Fibroblast of gingiva (primary cell): ENCODE measurements at places on chromosomes 2 and 18.

GRCh38 chr2:21981127-21981526 is 857.4 kb downstream of the TDRD15 start:
- no peak for DNase-seq

DNA sequence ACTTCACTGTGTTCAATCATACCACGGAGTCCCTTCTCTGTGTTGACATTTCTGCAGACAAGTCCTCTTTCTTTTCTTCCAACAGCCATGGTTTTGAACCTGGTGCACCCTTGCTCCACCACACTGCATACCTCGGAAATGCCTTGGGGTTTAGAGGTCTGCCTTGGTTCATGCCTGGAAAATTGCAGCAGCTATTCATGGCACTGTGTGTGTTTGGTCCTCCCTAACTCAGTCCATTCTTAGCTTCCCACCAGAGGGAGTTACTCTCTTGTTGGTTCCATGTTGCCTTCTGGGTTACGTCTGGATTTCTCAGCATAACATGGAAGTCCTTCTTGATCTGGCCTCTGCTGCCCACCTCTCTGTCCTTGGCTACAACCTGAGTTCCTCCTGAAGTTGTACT is 206.0 kb downstream of the FHOD3 start:
- DNase-seq = no peak

DNA sequence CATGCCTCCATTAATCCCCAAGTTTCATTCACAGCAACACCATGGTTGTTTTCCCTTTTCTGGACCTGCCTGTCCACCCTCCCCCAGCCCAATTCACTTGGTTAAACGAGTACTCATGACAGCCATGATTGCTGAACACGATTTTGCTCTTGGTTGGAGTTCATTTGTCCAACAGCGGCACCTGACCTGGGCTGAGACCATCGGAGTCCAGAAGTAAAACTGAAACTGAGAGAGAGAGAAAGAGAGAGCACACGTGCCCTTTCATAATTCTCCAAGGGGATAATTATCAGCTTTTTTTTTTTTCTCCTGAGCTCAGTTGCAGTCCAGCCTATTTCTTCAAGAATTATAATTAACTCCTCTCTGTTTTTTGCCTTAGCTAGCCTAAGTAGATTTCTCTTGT is 13.7 kb upstream of the KIF5C start:
- DNase-seq = no peak

DNA sequence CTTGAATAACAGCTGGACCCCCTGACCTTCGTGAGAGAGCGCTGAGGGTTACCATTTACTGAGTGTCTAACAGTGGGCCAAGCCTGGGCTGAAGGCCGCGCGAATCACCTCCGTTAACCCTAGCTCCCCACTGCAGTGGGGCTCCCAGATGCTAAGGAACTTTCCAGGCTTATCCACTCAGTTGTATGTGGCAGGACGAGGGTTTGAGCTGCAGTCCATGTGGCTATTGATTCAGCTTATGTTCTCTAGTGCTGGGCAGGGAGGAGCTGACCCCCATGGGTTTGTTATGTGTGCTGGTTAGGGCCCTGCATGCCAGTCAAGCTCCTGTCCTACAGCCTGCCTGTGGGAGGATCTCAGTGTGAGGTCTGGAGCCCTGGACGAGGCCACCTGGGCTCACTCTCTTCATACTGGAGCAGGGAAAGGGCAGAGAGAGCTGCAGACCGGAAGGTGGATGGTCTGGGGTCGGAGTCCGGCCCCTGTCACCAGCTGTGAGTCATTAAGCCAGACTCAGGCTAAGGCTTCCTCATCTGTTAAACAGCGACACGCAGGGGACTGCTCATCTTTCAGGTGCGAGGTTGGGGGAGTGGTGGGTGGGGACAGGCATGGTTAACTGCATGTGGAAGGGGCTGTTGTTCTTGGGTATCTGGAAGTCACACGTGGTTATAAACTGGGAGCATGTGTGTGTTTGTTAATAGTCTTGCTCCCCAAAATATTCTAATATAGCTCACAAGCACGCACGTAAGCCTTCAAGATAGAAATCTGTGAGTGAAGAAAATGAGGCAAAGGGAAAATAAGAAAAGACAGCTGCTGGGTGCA is 6.6 kb downstream of the PSD4 start:
- DNase-seq = no peak

DNA sequence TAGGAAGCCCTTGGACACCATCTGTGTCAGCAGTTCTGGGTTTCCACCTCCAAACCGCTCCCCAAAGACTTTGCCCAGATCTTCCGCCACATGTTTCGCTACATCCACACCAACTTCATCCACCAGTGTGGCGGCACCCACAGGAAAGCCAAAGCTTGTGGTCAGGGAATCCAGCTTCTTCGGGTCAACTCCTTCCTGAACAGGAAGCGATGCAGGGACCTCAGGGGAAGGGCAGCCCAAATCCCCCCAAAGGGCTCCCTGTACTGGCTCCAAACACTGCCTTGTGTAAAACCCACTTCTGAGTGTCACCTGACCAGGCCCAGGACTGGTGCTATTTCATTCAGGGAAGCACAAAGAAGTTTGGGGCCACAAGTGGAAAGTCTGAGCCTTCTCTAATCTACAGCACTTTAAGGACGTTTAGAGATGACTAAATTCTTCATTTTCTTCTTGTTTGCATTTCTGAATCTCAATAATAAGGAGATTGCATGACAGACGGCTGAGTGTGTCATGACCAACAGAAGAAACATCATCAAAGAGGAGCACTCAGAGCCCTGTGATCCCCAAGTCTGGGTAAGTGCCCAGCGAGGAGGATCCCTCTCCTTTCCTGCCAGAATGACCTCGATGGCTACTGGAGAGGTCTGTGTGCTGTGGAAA is 20.8 kb downstream of the GAREM2 start:
- DNase-seq = no peak

DNA sequence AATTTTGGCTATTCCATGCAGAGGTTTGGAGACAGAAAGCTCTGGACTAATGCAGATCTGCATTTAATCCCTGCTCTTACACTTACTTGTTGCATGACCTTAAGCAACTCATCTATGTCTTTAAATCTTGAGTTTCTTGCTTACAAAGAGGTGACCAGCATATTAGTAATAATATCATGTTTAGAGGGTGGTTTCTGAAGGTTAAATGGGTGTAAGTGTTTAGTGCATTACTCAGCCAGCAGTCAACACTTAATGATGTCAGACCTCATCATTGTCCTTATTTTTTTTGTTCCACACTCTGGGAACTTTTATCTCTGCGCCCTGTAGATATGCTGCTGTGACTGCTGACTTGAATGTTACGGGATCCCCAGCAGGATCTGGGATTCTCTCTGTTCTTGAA is 1.7 kb downstream of the IL1RL1 start:
- no peak for DNase-seq

DNA sequence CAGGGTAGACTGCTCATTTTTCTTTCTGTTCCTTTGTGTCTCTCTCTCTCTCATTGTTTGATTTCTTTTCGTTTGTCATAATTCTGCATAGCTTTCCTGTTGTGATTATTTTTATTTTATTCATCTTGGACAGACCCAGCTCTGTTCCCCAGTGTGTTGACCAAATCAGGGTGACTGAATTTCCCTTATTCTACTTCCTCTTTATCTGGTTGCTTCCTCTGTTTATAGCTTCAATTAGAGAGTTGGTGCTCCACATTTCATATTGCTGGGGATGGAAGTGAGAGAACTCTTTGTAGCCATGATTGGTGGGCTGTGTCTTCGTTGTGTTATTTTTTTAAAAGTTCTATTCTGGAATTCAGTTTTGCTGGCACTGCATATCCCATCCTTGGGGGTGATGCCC is 19.1 kb downstream of the PROKR1 start:
- no peak for DNase-seq

DNA sequence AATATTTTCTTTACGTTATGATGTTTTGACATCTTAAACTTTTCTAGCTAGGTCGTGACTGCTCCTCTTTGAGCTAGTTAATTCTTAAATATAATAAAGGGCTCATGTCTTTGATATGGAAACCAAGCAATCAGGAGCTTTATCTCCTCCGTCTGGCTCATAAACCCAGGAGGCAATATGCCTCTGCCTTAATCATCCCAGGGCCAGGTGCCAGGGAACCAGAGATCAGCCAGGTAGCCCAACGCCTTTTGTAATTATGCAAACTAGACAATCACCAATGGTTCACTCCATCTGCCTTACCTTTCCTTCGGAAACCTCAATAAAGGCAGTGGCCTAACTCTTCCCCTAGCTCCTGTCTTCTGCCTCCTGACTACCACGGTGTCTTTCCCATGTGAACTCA is 213.7 kb downstream of the KCNJ3 start:
- no peak for DNase-seq

DNA sequence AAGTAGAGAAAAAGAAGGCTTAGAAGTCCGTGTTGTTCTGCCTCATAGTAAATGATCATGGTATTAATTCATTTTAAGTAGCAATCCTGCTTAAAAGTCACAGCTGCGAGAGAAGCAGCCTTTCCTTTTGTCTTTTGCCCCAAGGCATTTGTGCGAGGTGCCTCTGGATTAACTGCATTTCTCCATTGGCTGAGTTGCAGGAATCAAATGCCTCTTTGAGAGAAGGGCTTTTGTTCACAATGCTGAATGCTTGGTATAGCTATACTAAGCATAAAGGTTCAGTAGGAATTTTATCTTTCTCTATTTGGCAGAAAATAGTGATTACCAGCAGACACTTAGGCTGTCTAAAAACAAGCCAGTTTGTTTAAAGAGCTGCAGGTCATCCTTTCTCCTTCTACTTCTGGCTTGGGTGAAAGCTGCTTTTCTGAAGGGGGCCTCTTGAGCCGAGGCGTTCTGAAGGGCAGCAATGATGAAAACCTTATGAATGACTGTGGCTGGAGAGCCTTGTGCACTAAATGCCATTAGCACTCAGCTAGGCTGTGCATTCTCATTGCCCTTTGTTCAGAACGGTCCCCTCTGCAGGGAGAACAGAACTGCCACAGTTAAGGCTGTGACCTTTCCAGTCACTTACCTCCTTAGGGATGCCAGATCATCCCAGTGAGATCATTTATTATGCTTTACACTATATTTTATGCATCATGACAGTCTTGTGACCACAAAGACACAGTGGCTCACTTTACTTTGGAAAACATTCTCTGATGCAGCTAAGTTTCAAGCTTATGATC is 68.8 kb upstream of the TMEM87B start:
- no peak for DNase-seq

GRCh38 chr2:138744713-138745112 is 35.5 kb downstream of the NXPH2 start:
- DNase-seq = no peak

DNA sequence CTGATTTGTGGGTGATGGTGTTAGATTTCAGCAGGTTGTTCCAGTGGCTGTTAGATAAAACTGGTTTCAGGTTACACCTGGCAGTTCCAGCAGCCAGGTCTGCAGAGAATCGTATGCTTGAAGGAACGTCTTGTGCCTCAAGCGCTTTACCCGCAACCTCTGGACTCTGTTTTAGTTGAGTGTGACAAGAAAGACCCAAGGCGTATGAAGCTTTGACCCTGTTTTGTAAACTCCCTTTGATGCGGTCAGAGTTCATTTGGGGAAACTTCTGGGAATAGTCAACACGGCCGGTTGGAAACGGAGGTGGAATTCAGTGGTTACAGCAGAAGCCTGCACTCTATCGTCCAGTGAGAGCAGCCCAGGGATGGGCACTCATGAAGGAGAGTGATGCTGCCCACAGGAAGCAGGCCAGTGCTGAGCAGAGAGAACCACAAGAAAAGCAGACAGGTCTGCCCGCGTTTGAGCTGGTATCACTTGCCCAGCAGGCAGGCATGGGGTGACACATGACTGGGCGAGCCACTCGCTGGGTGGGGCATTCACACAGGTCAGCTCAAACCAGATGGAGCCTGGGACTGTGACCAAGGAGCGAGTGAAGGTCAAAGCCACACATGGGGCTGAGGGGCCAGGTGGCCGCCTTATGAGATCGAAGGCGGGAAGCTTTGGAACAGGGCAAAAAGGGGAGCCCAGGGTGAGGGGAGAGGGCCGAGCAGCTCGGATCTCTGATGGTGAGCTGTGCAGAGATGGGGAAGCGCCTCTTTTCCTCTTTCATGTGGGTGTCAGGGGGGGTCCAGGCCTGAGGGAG is 99.6 kb upstream of the MBOAT2 start:
- no peak for DNase-seq

- DNase-seq = peak; percentile 77
Measured at GRCh38 chr18:23837591-23837990, 148.3 kb downstream of the LAMA3 start.

DNA sequence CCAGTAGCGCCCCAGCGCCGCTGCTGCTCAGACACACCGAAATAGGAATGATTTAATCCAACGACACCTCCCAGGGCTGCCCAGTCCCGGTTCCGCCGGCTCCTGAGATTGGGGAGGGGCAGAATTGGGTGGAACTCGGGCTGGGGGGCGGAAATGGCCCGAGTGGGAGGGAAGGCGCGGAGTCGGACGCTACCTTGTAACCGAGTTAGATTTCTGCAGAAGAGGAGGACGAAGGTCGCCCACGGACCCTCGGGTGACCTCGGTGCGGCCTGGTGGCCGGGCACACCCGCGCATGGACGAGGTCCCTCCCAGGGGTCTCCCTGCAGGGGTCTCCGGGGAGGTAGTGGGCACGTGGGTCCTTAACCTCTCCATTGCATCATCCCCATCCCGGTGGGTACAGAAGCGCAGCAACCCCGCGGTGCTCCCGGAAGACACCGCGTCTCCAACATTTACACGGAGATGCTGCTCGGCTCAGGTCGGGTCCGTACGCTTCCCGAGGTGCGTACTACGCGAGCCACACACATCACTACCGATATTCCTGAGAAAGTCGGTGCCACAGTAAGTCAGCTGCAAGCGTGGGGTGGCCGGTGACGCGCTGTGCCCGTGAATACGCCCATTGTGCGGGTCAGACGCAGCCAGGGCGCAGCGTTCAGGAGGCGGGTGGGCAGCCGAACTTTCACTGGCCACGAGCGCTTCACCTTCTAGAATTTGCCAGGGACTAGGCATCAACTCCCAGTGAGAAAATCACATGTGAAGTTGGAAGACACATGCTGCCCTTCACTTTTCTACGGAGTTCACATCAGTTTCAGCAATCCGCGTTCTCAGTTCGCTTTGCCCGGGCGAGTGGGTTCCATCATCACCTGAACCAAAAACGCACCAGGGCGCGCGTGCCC is 3.0 kb downstream of the ZNF516 start:
- peak; percentile 25 for DNase-seq

DNA sequence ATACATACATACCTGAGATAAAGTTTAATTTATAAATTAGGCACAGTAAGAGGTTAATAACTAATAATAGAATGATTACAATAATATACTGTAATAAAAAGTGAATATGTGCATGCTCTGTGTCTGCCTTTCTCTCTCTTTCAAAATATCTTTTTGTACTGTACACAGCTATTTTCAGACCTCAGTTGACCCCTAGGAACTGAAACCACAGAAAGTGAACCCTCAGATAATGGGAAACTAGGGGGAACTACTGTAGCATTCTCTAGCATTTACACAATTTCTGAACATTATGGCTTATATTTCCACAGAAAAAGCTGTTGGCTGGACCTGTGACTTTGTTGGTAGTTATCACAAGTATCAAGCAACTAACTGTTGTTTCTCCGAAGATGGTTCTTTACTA is 25.9 kb downstream of the WDR75 start:
- DNase-seq = no peak

- no peak for DNase-seq
Measured at GRCh38 chr18:60176259-60176658, 196.3 kb downstream of the MC4R start.
